ENCODE measurements at places on chromosomes 2 and 18.

- no peak for DNase-seq
Measured at GRCh38 chr18:49206717-49207116, 253.7 kb downstream of the DYM start.

GRCh38 chr2:32457814-32458213, 101.0 kb downstream of the BIRC6 start:
- no peak for DNase-seq

- DNase-seq = no peak
Measured at GRCh38 chr2:235278771-235279355, 215.0 kb upstream of the AGAP1 start.

- DNase-seq = no peak
Measured at GRCh38 chr18:45321520-45321919, 293.8 kb upstream of the SLC14A2 start.

- DNase-seq = no peak
Measured at GRCh38 chr2:112876971-112877361, 34.0 kb upstream of the IL37 start.

GRCh38 chr2:190482451-190482850, 52.1 kb downstream of the NEMP2 start:
- DNase-seq = no peak
